ENCODE measurements at places on chromosomes 1 and 21.

DNA sequence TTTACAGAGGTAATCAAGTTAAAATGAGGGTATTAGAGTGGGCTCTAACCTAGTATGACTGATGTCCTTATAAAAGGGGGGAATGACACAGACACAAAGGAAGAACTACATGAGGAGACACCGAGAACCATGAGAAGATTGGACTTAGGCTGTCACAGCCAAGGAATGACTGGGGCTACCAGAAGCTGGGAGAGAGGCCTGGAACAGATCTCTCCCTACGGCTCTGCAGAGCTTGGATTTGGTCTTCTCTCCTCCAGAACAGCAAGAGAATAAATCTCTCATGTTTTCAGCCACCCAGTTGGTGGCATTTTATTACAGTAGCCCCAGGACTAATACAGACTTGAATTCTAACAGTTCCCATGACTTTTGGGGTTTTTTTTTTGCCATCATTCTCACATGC is 110.8 kb downstream of the PSMG1 start:
- DNase-seq, result no peak

- no peak for DNase-seq
Observed at GRCh38 chr1:151175863-151176262, at the start of gene TMOD4. Gene TMOD4, minus strand, starts transcription at chr1:151175981. Its CDS starts 1,106 bp downstream, at chr1:151174875.

GRCh38 chr1:20191266-20191825 is 5.0 kb upstream of the PLA2G2C start:
- no peak for DNase-seq

- DNase-seq, result no peak
Observed at GRCh38 chr21:23455676-23456075, 2151.6 kb downstream of the MRPL39 start.

DNA sequence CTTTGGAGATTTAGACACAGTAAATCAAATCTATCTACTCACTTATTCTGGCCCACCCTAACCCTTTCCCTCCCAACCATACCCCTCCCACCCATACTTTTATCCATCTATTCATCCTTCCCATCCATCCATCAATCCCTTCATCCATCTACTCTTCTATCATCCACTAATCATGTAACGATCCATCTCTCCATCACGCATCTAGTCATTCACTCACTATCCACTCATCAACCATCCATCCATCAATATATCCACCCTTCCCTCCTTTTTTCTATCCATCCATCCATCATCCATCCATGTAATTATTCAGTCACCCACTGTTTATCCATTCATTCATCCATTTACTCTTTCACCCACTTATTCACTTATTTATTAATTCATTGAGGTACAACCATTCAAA is 74.0 kb downstream of the FOXD2 start:
- DNase-seq, result no peak

DNA sequence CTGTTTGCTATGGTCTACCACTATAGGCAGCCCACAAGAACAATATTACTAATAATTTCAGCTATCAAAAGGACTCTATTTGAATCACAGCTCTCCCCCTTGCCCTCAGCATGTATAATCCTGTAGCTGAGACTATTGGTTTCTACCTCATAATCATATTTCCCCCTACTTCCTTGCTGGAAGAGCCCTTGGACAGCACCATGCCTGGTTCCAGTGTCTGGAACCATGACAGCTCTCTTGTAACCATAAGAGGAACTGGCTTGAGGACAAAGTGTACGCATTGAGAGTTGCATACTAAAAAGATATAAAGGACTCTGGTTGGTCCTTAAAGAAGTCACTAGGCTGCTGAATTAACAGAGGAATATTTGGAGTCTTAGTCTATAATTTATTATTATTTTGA is 110.7 kb upstream of the ZRANB2 start:
- no peak for DNase-seq

DNA sequence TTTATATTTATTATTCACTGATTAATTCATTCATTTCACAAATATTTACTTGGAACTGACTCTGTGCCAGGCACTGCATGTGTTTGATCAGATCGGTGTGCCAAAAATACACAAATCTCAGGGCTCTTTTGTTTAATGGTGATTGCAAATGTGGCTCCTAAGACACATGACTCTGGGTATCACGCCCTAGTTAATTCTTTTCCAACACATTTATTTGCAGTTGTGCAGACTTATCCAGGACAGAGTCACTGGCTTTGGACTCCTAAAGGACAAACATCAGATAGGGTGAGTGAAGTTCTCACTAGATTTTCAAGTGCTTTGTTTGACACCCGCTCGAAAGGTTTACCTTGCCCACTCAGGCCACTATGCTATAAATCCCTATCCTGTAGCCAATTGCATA is 335.5 kb downstream of the BARHL2 start:
- DNase-seq, result no peak

GRCh38 chr1:247961791-247962190 is 3.2 kb upstream of the OR2AK2 start:
- DNase-seq, result no peak

DNA sequence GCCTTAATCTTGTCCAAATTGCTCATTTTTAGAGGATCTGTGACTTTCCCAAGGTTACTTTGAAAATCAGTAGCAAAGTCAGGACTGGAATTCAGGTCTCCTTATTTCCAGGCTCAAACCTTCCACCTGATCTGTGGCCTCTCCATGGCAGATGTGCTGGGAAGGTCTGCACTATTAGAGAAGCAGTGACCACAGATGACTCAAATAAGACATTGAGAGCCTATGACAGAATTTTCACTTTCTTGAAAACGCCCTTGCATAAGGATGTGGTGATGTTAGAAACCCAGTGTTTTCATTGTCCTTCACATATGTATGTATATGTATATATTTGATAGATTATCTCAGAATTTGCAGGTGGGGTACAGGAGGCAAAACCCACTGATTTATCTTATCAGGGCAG is 45.3 kb downstream of the TTC39A start:
- no peak for DNase-seq

DNA sequence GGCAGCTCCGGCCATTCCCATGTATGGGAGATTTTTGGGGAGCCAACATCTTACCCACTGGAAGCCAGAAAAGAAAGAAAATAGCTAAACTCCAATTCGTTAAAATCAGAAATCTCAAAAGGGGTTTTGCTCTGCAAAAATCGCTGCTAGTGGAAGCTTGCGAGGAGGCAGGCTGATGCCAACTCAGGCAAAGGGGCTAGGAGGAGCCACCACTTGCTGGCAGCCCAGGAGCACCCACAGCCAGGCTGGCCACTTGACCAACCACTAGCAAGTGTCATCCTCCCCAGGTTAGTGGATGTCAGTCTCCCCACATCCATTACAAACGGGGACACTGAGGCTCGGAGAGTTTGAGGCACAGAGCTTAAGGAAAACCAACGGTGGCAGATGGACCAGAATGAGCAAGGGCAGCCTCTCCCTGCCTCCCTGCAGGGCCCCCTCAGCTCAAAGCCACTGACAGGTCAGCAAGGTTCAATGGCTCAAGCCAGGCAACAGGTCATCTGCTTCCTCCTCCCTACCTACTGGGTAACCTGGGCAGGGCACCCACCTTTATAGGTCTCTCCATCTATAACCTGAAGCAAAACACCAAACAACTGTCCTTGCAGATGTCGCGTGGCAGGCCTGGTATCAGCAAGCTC is 10.8 kb downstream of the KCNN3 start:
- DNase-seq, result no peak

GRCh38 chr1:226108935-226109828 is 46.7 kb downstream of the H3-3A start:
- DNase-seq, result no peak

GRCh38 chr1:1858382-1859086 is 32.4 kb downstream of the GNB1 start:
- peak; percentile 41 for DNase-seq

DNA sequence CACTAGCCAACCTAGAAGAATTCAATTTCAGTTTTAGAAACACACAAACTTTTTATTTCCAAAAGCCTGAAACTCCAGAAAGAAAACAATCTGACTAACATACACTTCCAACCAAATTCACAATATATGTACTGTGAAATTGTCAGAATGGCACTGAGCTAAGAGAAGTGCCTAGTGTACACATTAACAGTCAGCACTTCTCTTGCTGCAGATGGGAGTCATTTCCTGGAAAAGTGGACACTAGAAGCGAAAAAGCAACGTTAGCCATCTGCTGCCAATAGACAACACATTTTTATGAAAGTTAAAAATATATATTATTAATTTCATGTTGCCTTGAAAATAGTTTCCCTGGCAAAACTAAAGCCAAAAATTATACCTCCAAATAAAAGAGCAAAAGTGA is 66.1 kb downstream of the EPS15 start:
- no peak for DNase-seq

Data from effector memory CD4-positive, alpha-beta T cell (primary cell).